ENCODE measurements at places on chromosomes 16 and 17.

DNA sequence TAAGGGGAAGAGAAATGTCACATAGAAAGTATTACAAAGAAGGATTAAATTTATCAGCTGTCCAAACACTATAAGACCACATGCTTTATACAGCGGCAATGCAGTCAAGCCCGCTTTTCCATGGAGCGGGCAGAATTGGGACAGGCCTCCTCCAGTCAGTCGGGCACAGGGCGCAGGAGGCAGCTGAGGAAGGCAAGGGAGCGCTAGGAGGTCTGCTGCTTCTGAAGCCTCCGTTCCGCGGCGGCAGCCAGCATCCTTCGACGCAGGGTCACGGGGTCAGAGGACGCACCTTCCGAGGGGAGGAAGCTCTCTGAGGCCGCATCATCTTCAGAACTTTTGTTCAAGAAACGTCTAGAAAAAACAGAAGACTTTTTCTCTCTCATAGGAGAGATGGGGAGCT lies 62.6 kb downstream of the AMFR start:
- no peak for DNase-seq

DNA sequence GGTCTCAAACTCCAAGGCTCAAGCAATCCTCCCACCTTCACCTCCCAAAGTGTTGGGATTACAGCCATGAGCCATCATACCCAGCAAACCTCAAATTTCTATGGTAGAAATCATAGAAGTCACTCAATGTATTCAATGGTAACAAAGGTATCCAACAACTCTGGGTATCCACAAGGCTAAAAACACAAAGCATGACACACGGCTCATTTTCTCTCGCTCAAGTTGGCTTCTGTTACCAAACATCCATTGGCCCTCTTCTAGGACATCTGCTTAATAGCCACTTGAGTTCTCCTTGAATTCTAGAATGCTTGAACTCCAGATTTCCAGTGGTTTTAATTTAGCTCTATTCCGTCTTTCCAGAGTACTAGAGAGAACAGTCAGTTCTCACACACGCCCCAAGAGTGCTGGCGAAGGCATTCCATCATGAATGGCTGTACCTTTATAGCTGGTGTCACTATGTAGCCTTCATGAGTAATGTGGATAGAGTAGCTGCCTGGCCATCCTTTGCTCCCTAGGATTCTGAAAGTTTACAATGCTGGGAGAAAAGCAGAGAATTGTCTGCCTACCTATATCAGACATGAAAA lies 42.6 kb downstream of the SPAG9 start:
- DNase-seq = no peak

GRCh38 chr17:4032738-4033137 lies 68.5 kb upstream of the ATP2A3 start:
- no peak for DNase-seq

DNA sequence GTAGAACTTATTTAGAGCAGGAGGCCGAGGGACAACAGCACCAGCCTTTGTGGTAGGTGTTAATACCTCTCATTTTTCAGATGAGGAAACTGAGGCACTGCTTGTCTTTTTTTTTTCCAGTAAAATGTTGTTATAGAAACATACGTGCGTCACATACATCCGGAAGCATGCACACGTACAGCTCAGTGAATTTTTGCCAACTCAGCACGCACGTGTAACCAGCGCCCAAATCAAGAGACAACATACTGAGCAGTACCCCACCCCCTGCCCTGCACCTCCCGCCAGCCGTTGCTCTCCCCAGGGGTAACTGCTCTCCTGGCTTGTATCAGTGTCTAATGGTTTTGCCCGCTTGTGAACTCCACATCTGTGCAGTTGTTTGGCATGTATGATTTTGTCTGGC lies 92.0 kb downstream of the CMIP start:
- DNase-seq = no peak

DNA sequence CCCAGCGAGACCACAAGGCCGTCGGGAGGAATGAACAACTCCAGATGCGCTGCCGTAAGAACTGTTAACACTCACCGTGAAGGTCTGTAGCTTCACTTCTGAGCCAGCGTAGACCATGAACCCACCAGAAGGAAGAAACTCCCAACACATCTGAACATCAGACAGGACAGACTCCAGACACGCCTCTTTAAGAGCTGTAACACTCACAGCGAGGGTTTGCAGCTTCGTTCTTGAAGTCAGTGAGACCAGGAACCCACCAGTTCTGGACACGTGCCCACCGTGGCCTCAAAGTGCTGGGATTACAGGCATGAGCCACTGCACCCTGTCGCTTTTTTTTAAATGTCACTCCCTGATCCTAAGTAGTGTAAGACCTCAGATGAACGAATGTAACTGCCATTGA lies 17.3 kb downstream of the KPNA2 start:
- DNase-seq = peak; percentile 23

DNA sequence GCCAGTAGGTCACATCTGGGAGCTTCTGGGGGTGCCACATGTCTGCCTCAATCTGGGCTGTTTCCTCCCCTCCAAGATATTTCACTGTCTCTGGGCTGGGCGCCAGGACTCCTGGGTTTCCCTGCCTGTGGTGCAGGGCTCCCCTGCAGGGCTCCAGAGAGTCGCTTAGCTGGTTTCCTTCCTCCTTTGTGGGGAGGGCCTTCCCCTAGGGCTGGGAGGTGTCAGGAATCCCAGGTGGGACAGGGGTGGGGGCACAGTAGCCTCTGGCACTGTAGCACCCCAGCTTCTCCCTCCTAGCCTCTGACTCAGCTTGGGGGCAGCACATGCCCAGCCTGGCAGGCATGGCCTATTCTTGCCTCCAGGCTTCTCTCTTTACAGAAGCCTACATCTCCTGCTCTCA lies 2.6 kb downstream of the RARA start:
- DNase-seq = no peak

DNA sequence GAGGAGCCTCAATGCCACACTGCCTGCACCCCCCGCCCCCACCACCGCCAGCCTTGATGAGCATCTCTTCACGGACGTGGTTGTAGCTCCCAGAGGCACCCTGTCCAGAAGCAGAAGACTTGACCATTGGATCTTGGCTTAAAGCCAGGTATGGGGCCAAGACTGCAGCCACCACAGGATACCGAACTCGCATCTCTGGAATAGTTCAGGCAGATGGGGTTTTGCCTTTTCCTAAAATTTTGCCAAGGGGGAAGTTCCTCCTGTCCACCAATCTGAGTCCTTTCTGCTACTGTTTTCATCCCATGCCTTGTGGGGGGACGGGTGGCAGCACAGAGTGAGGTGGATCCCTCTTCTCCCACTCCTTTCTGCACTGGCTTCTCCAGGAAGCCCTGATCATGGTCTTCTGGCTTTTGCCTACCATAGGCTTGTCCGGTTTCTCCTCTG lies 939 bp downstream of the CORO6 start:
- no peak for DNase-seq

DNA sequence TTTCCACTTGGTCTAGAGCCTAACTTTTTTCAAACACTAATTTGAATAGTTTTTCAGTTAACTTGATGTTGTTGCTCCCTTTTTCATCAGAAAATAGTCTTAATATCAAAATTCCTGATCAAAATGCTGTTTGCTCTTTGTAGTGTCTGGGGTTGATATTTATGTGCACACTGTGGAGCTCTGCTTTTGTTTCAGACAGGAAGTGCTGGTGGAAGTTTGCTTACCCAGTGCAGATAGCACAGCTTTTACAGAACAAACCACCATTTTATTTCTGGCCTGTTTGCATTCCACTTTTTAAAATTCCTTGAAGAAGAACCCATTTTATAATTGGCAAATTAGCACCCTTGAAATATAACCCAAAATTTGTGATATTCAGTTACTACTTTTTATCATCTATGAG lies 125.4 kb downstream of the MRTFB start:
- DNase-seq = no peak

- DNase-seq = no peak
Measured at GRCh38 chr16:69201787-69202186, 14.8 kb downstream of the SNTB2 start.

GRCh38 chr16:26983426-26983825 lies 83.3 kb upstream of the C16orf82 start:
- DNase-seq = no peak

DNA sequence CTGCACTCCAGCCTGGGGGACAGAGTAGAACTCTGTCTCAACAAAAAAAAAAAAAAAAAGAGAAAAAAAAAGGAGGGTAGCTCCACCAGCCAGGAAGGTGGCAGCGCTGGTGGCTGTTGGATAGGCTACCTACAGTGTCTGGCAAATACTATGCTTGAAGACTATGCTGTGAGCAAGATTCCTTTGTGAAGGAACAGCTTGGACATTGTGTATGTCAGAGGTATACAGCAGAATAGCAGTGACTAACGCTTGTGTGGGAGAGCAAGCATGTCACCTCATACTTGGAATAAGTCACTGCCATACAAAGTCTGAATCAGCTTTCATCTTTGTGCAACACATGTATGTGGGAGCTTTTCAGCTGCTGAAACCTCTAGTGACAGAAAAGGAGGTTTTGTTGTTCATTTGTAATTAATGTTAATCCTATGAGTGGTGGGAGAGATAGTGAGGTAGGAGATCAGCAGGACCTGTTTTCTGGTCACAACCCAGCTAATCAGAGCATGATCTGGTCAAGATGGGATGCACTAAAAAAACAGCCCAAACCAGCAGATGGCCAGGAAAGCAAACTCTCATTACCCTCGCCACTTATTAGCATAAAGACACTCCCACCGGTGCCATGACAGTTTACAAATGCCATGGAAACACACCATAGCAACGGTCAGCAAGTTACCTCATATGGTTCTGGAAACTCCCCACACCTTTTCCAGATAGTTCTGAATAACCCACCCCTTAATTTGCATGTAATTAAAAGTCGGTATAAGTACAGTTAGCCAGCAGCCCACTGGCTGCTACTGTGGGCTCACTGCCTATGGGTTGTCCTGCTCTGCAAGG lies 6.8 kb upstream of the ITGAD start:
- no peak for DNase-seq

DNA sequence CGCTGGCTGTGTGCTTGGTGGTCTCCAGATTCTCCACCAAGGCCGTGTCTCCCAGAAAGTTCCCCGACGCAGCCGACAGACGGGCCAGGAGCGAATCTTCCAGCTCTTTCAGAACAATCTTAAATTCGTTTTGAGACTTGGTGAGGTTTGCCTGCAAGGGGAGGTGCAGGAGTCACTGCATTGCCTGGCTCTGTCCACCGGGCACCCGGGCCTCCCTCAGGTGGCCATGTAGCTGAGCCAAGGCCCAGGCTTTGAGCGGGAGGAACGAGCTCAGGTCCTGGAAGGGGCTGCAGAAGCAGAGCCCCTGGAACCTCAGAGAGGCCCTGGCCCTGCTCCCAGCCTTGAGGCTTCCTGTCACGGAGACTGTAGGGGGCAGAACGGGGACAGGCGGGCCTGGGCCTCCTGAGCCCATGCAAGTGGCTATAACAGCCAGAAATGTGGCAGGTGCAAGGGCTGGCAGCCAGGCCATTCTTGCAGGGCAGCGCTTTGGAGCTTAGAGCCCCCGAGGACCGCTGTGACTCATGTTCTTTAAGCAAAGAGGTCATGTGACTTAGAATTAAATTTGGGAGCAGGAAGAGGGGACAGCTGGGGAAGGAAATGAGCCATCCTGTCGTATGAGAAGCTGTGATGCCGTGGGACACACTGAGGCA lies 72.4 kb downstream of the PGS1 start:
- DNase-seq = no peak

GRCh38 chr17:31130286-31131224 lies 35.8 kb downstream of the NF1 start:
- DNase-seq = no peak

GRCh38 chr16:28897826-28898225 lies 19.5 kb downstream of the ATP2A1 start:
- DNase-seq = no peak

- no peak for DNase-seq
Measured at GRCh38 chr17:57340160-57340981, 84.0 kb downstream of the MSI2 start.

- no peak for DNase-seq
Measured at GRCh38 chr16:50525716-50526115, 22.5 kb upstream of the NKD1 start.

- DNase-seq = no peak
Measured at GRCh38 chr16:68082629-68083238, 2.4 kb upstream of the NFATC3 start.

DNA sequence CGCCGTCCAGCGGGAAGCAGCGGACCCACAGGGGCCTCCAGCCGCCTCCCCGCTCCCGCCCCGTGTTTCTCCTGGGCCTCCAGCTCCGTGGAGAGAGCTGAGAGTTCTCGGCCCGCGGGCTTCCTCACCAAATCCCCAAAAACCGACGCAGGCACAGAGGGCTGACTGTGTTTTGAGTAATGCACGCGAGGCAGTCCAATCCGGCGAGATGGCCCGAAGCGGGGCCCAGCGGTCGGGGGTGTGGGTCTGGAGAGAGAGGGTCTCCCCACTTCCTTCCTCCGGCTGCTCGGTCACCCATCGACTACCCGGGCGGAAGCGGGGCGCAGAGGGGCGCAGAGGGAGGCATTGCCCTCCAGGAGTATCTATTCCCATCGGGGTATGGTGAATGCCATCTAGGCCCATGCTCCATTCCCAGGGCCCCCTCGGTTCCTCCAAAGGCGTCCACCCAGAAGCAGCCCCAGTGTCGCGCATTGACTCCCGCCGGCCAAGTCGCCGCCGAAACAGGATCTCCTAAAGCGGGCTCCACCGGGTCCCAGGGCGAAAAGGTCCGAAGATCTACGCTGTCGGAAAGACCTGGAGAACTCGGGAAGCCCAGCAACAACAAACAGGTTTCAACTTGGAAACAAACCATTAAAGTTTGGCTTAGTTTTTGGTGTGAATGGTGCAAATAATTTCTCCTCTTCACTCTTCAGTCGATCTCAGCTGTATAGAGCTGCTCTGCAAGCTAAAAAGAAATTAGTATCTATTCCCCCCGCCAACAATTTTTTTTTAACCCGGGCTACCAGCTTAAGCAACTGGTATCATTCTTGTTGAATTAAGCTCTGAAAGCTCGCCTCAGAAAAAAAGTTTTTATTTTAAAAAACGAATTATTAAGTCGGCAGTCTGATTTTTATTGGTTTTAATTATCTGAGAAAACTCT lies 19.2 kb upstream of the HOXB13 start:
- no peak for DNase-seq

GRCh38 chr17:51682115-51682514 lies 421.8 kb downstream of the UTP18 start:
- DNase-seq = no peak

GRCh38 chr17:8332688-8333087 lies 7.0 kb upstream of the ODF4 start:
- no peak for DNase-seq

DNA sequence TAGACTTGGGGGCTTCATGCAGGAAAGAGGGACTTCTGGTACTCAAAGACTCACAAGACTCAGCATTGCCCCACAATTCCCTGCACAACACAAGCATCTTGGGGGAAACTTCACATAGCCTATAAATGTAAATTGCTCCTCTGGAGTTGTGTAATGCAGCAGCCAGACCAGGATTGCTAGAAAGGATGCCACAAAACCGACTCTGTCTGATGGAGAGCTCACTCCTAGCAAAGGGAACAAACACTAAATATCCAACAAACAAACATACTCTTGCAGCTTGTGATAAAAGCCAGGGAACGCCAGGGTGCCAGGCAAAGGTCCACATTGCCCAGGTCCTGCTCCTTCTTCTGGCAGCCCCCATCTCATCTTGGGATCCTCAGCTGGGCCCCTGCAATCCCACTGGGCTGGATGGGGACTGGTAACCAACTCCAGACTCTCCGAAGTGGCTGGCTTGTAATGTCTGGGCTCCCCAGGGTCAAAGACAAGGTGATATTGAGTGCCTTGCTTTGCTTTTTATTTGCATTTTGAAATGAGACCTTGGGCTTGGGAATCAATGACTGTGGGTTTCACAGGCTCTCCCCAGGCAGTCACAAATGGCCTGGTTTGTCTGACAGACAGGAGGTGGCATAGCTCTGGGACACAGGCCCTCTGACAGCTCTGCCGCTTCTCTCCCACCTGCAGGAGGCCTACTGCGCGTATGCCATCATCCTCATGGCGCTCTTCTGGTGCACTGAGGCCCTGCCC lies 15.3 kb downstream of the SLC13A2 start:
- no peak for DNase-seq

- DNase-seq = no peak
Measured at GRCh38 chr16:27600381-27600780, 50.4 kb downstream of the KATNIP start.

Measured in skin of body (tissue), 3 donors.